ENCODE measurements at places on chromosomes 3 and 15. TPM values are rescaled to one million over a fixed set of nuclear protein-coding genes. Genes with fewer than 3 reads are reported as not detected.

DNA sequence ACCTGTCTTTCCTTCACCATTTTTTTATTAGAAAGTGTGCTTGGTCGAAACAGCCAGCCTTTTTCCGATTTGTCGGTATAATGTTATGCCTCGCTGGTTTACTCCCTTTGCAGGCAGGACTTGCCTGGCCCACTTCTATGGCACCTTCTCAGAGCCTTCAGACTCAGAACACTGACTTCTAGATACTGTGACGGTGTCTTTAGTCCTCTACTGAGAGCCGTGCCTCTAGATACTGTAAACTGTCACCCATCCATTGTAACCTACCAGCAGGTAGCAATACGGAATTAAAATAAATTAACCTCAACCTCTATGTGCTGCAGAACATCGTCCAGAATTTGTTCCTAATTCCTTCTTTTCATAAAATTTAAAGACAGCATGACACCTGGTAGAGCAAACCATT, 247.7 kb upstream of the TTC14 start:
- no peak for DNase-seq

DNA sequence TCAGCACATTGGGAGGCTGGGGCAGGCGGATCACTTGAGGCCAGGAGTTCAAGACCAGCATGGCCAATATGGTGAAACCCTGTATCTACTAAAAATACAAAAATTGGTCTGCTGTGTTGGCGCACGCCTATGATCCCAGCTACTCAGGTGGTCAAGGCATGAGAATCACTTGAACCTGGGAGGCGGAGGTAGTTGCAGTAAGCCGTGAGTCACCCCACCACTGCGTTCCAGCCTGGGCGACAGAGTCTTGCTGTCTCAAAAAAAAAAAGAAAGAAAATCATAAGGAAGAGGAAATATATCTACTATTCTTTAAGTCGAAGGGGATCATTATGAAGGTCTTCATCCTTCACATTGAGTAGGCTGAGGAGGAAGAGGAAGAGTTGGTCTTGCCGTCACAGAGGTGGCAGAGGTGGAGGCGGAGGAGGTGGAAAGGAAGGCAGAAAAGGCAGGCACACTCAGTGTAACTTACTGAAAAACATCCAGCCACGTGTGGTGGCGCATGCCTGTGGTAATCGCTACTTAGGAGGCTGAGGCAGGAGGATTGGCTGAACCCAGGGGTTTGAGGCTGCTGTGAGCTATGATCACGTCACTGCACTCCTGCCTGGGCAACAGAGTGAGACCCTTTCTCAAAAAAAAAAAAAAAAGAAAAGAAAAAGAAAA, 14.2 kb downstream of the CSK start:
- DNase-seq, result no peak

DNA sequence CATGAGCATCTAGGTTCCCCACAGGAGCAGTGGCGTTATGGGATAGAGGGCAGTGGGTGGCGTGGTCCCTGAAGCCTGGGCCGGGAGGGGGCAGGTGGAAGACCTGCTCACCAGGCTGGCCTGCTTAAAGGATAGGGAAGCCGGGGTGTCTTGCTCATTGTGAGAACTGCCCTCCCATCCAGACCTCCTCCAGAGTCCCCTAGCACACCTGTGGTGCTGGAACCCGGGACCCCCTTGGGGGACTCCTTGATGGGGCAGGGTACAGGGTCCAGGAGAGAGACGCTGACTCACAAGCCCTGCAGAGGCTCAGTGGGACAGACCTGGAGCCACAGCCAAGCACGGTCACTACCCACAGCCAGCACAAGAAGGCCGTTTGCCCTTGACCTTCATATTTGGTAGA, 2.8 kb upstream of the RHCG start:
- no peak for DNase-seq

DNA sequence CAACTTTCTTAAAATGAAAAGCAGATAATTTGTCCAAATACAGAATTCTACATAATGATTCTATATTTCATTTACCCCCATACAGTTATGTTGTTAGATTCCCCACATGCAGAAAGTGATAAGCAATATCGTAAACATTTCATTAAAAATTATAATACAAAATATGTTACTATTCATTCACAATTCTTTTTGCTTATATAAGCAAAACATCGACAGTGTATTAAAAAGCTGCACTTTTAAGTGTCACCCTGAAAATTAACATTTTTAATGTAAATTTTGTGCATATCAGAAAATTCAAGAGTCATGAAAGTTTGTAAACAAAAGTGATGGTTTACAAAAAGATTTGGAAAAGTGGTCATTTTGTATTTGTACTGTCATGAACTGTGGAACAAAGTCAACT, 19.2 kb downstream of the TMEM212 start:
- no peak for DNase-seq

- DNase-seq, result peak; percentile 92
These were observed 75.0 kb downstream of the FEM1B start for GRCh38 chr15:68352401-68353062.

GRCh38 chr3:4898454-4899313, 80.6 kb upstream of the BHLHE40 start:
- no peak for DNase-seq

- DNase-seq, result no peak
These were observed 21.9 kb downstream of the FEM1B start for GRCh38 chr15:68299436-68299835.

GRCh38 chr15:25670025-25670554, 193.0 kb downstream of the ATP10A start:
- DNase-seq, result no peak

DNA sequence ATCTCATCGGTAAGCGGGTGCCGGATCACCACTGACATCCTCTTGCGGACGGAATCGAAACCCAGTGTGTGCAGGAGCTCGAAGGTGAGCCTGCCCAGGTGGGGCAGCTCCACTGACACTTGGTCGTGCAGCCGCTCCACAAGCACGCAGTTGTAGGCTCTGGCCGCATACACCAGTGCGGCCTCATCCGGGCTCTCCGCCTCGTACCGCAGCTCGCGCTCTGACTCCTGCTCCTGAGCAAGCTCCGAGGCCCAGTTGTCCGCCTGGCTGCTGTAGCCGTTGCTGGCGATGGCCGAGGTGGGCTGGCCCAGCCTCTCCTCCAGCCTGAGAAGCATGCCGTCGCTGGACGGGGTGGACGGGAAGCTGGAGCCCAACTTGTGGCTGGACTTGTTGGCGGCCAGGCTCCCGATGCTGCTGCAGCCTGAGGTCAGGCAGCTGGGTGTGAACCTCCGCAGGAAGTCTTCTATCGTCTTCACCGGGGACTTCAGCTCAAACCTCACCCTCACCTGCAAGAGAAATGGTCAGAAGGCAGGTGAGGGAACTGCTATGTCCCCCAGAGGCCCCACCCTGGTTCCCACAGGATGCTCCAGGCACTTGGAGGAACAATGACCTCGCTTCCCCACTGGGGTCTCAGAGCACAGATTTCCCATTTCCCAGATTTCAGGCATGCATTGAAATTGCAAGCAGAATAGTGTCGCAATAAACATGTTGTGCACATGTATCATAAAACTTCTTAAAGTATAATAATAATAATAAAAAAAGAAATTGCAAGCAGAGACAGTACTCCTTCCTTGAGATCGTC, 149.2 kb downstream of the ATP10A start:
- DNase-seq, result no peak

FETUB gene
- total RNA-seq, result not detected

PLSCR2 gene
- not detected for total RNA-seq

KIF15 gene
- 19.8 TPM for total RNA-seq

Measured in pulmonary artery endothelial cell (primary cell).